ENCODE measurements at places on chromosomes 5 and 9.

GRCh38 chr9:82431121-82431520 lies 442.5 kb downstream of the SPATA31D1 start:
- DNase-seq, result no peak

DNA sequence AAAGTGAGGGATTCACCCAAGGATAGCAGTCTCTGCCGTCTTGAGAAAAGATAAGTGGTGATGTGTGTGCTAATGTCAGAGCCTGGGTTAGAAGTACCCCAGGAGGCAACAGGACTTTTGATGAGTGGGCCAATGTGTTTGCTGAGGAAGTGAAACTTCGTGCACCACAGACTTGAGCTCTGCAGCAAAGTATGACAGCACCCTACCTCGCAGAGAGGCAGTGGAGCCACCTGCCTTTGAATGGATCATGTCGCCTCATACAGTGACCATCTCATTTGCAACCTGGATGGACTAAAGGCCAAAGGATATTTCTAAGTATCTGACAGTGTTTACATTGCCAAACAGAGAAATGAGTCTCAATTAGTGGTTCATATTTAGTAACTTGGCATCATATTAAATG lies 593.9 kb upstream of the GRAMD2B start:
- DNase-seq, result no peak

- no peak for DNase-seq
Observed at GRCh38 chr5:131541762-131542161, 93.3 kb downstream of the RAPGEF6 start.

- no peak for DNase-seq
Observed at GRCh38 chr9:17824616-17825264, 245.9 kb downstream of the SH3GL2 start.

GRCh38 chr5:164058621-164059020 lies 553.2 kb downstream of the MAT2B start:
- no peak for DNase-seq

GRCh38 chr9:89311346-89312221 lies 589 bp downstream of the CKS2 start:
- DNase-seq, result no peak

DNA sequence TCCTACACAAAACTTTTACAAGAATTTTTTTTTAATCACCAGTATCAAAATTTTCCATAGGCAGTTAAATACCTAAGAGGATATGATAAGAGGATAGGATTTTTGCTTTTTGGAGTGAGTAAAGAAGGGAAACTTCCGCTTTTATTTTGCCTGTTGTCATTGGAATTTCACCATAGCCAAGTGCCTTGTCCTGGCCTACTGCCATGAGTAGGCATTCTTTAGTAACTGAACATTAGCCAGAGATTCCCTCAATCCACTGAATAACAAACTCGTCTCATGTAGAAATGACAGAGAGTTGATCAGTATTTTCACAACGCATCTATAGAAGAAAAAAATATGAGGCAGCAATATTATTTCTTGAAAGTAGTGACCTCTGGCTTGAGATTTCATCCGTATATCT lies 289.6 kb upstream of the ADAMTSL1 start:
- DNase-seq, result no peak

- DNase-seq, result peak; percentile 39
Observed at GRCh38 chr9:128072144-128073021, 4.4 kb downstream of the SLC25A25 start.

DNA sequence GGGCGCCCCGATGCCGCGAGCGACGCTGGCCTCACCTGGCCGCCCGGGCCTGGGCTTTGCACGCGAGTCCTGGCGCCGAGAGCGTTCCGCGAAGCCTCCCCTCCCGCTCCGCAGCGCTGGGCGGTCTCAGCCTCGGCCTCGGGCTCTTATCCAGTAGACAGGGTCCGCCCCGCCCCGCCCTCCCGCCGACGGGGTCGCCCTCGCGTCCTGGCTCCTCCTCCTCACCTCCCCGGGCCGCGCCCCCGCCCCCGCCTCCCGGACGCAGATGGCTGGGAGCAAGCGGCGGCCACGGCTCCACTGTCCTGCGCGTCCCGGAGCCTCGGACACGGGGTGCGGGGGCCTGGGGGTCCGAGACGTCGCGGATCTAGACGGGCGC lies at the start of gene SLC6A3:
Gene SLC6A3 (minus strand): TSS at position 128 of the 376 bp plus-strand sequence. CDS start 2,243 bp downstream, outside the sequence.
- DNase-seq, result no peak

DNA sequence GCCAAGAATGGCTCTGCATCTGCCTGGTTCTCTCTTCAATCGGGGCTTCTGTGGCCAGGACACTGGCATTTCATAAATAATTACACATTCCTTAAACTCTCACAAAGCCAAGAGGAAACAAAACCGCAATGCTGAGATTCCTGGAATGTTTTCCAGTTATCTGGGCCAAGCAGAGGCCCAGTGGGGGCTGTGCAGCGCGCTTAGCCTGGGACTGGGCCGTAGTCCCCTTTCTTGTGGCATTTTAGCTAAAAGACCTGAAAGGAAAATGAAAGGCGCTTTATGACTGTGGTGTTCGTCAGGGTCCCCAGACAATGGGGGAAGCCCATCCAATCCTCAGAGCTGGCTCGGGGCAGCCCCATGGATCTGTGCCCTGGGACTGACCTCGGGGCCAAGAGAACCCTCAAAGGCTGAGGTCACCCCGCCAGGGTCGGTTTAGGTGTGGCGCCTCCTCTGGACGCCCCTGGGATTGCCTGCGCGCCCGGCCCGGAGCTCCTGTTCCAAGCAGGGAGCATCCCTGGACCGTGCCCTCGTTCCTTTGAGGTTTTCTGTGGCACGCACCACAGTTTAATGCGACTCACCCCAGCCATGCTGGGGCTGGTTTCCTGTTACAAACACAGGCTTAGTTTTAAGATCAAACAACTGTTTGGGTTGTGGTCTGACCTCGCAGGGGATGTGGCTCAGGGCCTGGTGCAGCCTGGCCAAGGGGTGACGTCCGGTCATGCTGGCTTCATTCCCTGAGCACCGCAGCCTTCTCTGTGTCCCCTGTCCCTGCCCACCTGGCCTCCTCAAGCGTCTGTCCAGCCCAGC lies 51.5 kb upstream of the NKD2 start:
- no peak for DNase-seq

DNA sequence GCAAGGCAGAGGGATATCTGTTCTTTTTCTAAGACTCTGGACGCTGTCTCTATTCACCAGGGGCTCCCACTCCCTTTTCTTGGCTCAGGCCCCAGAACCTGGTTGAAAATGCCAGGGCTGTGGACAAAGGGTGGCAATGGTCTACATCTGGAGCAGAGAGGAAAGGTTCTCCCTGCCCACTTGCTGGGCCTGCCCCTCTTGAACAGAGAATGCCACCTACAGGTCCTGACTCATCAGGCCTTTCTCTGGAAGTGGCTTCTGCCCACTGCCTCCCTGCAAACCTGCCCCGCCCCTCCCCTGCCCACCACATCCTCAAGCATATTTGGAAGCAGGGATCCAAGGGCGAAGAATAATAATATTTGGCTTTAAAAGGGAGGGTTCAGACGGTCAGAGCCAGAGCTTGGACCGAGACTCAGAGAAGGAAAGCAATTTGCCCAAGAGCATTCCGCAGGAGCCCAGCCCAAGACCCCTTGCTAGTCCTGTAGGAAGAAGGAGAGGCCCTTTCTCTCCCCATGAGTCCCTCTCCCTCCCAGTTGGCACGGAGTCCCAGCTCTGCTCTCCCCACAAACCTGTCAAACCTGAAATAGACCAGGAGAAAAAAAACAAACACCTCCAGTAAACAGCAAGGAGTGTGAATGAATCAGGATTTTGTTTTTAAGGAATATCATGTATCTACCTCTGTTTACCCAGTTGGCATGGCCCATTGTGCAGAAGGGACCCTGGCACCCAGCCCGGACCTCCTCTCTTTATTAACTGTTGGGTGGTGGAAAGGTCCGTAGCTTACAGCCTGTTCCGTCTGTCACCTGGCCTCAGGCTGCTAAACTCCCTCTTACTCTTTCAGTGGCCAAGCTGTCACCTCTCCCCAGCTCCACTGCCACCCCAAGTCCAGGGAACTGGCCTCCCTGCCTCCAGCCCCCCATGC lies 37.7 kb upstream of the STXBP1 start:
- peak; percentile 93 for DNase-seq

DNA sequence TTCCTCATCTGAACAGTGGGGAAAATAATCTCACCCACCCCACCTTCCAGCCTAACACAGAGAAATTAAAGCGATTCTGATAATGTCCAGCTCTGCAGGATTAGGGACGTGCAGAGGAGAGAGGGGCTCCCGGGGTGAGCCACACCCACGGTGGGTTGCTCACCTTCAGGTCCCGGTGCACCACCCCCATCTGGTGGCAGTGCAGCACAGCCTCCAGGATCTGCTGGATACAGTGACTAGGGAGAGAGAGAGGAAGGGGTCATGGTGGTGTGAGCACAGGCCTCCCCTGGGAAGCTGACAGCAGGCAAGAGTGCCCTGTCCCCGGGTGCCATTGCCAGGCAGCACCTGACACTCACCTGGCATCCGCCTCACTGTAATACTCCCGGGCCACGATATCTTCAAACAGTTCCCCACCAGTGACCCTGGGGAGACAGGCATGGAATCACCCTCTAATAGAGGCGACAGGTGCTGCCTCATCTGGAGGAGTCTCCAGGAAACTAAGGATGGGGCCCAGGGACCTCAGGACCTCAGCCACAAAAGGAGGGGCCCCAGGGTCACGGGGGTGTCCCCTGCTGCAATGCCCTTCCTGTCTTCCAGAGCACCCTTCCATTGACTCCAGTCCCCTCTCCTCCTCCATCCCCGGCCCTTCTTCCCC lies 33.0 kb downstream of the CAMK2A start:
- no peak for DNase-seq

GRCh38 chr9:36258996-36259533 lies 817 bp upstream of the GNE start:
- no peak for DNase-seq

DNA sequence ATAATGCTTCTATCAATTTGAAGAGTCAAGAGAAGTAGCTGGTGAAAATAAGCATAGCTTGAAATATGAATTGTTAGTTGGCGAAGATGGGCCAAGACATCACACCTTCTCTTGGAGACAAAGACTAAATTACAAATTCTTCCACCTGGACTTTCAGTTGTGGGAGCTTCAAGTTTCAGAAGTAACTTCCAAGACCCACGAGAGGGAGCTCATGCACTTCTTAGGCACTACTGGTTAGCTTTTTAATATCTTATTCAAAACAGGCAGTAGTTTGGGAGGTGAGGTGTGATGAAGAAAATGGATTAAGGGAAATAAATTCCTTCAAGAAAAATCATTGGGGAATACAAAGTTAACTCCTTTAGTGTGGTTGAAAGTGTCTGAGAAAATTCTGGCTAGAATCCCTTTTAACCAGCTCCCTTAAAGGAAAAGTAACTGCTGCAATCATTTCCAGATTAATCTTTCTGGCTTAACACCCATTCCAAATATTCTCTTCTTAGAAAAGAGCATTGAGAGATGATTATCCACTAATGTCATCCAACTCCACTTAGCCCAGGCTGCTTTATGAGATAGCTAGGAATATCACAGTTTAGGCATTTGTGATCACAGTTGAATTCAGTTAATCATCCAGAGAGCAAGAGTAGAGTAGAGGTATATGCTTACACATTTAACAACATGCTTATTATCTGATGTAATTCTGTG lies 139.5 kb upstream of the DMRTA1 start:
- DNase-seq, result peak; percentile 16

DNA sequence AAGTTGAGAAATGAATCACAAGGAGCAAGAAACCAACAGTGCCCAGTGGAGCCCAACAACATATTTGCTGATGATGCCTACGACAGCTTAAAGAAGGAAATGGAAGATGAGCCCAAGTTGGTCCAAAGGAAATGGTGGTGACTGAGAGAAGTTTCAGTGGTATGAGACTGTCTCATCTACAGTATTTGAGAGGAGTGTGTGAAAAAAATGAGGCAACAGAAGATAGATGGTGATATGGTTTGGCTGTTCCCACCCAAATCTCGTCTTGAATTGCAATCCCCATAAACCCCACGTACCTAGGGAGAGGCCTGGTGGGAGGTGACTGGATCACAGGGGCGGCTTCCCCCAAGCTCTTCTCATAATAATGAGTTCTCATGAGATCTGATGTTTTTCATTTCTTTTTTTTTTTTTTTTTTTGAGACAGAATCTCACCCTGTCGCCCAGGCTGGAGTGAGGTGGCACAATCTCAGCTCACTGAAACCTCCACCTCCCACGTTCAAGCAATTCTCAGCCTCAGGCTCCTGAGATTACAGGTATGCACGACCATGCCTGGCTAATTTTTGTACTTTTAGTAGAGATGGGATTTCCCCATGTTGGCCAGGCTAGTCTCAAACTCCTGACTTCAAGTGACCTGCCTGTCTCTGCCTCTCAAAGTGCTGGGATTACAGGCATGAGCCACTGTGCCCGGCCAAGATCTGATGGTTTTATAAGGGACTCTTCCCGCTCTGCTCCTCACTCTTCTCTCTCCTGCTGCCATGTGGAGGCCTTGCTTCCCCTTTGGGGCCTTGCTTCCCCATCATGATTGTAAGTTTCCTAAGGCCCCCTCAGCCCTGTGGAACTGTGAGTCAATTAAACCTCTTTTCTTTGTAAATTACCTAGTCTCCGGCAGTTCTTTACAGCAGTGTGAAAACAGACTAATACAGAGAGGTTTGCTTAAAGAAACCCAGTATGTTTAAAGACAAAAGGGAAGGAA lies 30.2 kb downstream of the EFCAB9 start:
- no peak for DNase-seq

GRCh38 chr5:55557123-55557522 lies 22.4 kb upstream of the PLPP1 start:
- no peak for DNase-seq

DNA sequence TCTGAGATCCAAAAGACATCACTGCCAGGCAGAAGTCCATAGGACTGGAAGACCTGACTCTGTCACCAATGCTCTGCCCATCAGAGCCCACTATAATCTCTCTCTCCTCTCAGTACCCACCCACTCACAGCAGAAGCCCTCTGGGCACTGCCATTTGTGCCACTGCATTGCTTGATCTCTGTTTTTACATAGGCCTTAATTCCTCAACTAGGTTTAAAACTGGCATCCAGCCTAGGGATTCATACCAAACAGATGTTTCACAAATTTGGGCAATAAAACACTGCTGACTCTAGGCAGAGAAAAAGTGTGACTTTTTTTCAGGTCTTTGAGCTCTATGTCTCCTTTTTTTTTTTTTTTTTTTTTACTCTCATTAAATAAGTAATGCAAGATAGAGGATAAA lies 91.1 kb upstream of the RANBP3L start:
- no peak for DNase-seq

GRCh38 chr5:122933956-122934355 lies 88.5 kb downstream of the SNX24 start:
- no peak for DNase-seq

DNA sequence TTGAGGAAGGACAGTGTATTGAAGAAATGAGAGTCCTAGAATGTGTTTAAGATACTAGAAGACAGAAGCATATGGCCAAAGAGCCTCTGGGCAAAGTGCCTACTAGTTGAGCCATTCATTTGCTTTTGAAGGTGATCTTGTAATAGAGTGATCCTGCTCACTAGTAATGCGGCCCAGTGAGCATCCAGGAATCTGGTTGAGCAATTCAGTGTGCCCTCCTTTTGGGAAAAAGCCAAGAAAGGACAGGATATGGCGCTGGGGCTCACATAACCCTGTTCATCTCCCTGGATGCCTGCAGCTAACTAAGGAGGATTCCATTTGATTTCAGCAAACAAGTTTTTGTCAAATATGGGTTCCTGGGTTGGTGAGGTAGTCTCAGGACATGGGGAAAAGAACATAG lies 16.3 kb downstream of the ADAM19 start:
- DNase-seq, result no peak

GRCh38 chr5:39256477-39257235 lies 37.3 kb upstream of the FYB1 start:
- no peak for DNase-seq

Measured in SHP77 treated with DMSO at 0.1 percent for 48 hours (cell line).